Esophagus muscularis mucosa (tissue), 4 donors: ENCODE measurements at places on chromosomes 7 and 10.

DNA sequence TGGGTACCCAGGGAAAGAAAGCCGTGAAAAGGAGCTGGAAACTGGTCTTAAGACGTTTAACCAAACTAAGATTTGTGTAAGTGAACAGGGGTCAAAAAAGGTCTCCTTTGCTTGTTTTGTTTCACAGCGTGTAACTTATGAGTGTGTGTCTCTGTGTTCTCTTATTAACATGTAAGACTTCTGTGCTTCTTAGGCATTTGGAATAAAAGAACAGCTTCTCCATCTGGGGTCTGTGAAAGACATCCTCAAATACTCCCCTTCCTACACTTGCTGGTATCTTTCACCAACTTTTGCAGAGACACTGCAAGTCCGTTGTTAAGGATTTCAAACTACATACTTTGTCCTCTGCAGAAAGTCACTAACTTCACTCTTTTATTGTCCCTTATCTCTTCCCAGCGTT, 615 bp upstream of the NEUROD6 start:
- DNase-seq, result no peak
- H3K27ac ChIP-seq, result no peak overlapping the region
- no peaks in the 10 kb centered on the region for H3K36me3 ChIP-seq
- H3K27me3 ChIP-seq, result peaks cover 32% of the 10 kb centered on the region
- peaks cover 6% of the 10 kb centered on the region for H3K4me1 ChIP-seq

DNA sequence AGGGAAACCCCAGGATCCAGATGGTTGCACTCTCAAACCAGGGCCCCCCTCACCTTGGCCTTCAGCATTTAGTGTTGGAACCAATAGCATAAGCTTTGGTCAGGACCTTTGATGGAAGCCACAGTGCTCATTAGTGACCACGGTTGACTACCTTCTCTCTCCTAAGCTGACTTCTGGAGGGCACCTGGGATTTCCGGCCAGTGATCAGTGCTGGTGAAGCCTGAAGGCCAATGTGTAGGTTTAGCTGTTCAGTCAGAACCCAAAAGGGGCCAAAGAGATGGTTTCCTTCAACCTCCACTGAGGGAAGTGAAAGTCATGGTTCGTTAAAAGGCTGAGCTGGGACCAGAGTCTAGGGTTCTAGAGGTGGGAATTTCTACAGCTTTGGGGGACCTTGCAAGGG, 46.4 kb downstream of the TCF7L2 start:
- peaks cover 27% of the 10 kb centered on the region for H3K4me1 ChIP-seq
- H3K27ac ChIP-seq, result no peak overlapping the region
- no peak for DNase-seq
- no peaks in the 10 kb centered on the region for H3K36me3 ChIP-seq
- H3K27me3 ChIP-seq, result no peaks in the 10 kb centered on the region

GRCh38 chr10:109892931-109893330, 30.4 kb downstream of the XPNPEP1 start:
- DNase-seq, result no peak
- no peaks in the 10 kb centered on the region for H3K36me3 ChIP-seq
- peak overlapping the region; percentile 70 for H3K27ac ChIP-seq
- peaks cover 63% of the 10 kb centered on the region for H3K4me1 ChIP-seq
- H3K27me3 ChIP-seq, result no peaks in the 10 kb centered on the region

DNA sequence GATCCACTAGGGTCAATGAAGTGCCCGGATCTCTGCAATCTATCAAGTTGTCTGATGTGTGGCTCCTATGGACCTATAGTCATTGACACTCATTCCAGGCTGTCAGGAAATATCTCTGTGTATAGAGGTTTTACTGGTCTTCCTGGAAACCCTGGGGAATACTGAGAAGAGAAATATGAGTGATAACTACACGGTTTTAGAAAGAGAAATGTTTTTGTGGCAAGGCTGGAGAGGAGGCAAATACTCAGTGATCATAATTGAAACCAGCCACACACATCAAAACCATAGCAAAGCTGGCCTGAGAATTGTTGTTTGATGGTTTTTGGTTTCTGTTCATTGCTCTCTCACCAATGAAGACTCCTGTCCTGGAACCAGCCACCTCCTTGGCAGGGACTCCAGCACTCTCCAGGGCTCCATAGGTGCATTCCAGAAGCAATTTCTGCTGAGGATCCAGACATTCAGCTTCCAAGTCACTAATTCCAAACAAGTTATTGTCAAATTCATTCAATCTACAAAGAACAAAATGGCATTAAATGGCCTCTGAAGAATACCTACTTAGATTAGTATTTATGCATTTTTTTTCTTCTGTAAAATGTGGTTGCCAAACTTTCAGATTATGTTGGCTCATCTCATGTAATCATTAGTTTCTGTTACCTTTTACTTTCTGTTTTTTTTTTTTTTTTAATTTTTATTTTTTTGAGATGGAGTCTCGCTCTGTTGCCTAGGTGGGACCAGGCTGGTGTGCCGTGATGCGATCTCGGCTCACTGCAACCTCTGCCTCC, 108.6 kb upstream of the ABI1 start:
- no peak overlapping the region for H3K4me3 ChIP-seq
- H3K4me1 ChIP-seq, result no peaks in the 10 kb centered on the region
- DNase-seq, result no peak
- no peaks in the 10 kb centered on the region for H3K27me3 ChIP-seq
- H3K27ac ChIP-seq, result no peak overlapping the region

DNA sequence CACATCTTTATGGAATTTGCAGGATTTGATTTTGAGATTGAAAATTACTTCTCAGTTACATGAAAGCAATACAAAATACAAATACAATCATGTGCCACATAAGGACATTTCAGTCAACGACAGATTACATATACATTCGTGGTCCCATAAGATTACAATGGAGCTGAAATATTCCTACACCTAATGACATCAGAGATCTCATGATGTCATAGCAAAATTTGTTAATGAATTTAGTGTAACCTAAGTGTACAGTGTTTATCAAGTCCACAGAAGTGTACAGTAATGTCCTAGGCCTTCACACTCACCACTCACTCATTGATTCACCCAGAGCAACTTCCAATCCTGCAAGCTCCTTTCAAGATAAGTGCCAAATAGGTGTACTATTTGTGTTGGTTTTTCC, 126.5 kb downstream of the GPAM start:
- no peak overlapping the region for H3K27ac ChIP-seq
- H3K4me3 ChIP-seq, result no peak overlapping the region
- no peak for DNase-seq
- no peaks in the 10 kb centered on the region for H3K27me3 ChIP-seq
- H3K4me1 ChIP-seq, result no peaks in the 10 kb centered on the region
- H3K36me3 ChIP-seq, result no peaks in the 10 kb centered on the region
